ENCODE measurements at places on chromosomes 12 and 14.

GRCh38 chr12:107992870-107993451 is 136.1 kb upstream of the WSCD2 start:
- DNase-seq, result peak; percentile 48

DNA sequence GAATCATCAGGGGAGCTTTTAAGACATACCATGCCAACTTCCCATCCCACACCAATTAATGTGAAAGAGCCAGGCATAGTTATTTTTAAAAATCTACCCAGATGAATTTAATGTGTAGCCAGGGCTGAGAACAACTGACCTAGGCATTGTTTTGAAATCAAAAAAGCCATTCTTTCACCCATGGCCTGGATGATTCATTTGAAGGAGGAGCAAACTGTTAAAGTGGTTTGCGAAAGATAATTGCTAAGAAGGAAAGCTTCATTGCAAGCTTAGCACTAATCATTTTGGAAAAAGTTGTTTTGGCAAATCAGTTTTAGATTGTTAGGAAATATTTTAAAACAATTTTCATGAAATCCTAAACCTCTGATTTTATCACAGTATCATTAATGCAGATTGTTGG is 2.1 kb upstream of the GTSF1 start:
- no peak for DNase-seq

DNA sequence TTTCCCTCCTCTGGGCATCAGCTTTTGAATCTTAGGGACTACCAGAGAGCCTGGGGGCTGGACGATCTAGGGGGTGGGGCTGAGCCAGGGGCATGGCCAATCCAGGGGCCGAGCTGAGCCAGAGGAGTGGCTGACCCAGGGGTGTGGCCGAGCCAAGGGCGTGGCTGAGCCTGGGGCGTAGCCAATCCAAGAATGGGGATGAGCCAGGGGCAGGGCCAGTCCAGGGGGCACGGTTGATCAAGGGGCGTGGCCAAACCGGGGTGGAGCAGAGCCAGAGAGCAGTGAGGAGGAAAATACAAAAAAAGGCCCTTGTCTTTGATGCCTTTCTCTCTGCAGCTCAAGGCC is 219.3 kb upstream of the NOS1 start:
- peak; percentile 51 for DNase-seq

GRCh38 chr12:42759622-42760273 is 170.2 kb upstream of the PRICKLE1 start:
- no peak for DNase-seq

- DNase-seq, result no peak
Measured at GRCh38 chr12:87185367-87185766, 843.8 kb downstream of the C12orf50 start.

DNA sequence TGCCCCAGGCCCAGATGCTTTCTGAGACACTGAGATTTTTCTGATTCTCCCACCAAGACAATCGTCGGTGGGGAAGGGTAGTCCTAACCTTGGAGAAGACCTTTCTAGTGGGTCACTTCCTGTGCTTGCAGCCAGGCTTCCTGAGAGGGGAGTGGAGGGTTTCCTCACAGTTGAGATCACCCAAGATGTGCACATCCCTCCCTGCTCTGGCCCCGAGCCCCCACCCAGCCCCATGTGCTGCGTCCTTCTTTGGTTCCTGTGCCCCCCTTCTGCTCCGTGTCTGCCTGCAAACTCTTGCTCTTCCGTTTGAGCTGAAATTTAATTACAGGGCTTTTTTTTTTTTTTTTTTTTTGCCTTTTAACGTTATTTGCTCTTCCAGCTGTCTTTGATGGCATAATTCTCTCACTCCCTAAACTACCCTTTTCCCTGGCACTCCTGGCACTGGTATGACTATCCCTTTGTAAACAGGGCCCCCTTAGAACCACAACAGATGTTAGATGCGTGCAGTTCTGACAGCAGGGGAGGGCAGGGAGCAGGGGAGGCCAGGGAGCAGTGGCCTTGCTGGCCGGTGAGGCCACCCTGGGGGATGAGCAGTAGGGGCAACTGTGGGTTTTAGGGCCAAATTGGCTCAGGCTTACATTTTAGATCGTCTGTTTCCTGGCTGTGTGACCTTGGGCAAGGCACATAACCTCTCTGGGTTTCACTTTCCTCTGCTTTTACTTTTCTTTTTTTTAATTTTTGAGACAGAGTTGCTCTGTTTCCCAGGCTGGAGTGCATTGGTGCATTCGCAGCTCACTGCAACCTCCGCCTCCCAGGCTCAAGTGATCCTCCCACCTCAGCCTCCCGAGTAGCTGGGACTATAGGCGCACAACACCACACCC is 144.5 kb downstream of the PHETA1 start:
- DNase-seq, result no peak

DNA sequence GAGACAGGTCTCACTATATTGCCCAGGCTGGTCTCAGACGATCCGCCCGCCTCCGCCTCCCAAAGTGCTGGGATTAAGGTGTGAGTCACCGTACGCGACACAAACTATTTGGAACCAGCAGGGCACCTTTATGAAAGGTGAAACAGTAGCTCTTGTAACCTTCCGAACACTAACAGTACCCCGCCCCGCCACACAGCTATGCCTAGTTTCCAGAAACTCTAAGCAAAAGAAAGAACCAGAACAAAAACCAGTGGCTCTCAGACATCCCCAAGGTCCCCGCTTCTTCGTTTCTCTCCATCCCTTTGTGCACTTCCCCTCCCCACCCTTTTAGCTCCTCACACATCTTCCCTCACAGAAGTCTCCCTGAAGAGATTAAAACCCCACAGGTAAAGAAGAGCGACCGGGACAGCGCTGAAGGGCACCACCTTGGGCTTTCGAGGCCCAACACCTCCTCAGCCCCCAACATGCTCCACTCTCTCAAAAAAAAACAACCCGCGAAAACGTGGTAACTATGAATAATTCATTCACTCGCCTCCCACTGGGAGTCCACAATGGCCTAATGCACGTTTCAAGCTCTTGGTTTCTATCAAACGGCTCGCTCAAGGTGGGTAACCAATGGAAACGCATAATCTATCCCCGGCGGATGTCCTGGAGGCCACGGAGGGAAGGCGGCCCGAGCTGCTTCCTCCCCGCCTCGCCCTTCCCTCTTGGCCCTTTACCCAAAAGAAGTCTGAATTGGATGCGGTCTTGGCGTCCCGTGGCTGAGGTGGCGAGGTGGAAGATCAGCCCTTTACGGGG is 877 bp downstream of the BAG5 start:
- DNase-seq, result no peak

DNA sequence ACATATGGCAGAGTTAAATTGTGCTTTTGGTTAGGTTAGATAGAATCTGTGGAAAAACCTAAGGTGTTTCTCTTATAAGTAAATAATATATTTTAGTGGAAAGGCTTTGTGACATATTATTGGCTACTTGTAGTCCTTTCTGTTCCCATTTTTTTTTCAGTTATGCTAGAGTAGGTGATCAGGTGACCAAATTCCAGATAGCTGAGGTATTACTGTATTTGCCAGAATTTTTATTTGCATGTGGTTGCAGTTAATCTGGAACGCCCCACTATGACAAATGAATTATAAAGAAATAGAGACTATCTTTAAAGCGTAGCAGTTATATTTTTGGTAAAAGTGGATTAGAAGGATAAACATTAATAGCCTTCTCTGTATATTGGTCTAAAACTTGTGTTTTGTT is 52.0 kb downstream of the ARHGAP5 start:
- DNase-seq, result no peak

DNA sequence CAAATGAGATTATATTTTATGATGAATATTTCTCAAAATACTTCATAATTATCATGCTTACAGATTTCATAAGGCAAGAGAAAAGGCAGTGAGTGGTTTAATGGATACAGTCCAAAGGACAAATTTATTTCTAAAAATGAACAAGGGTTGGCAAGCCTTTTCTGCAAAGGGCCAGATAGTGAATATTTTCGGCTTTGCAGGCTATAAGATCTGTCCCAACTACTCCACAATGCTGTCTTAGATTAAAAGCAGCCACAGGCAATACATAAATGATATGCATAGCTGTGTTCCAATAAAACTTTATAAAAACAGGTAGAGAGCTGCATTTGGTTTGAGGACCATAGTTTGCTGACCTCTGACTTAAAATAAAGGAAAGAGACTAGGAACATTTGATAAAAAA is 42.9 kb upstream of the STK38L start:
- no peak for DNase-seq

GRCh38 chr14:29926228-29926627 is 1.4 kb downstream of the PRKD1 start:
- no peak for DNase-seq

DNA sequence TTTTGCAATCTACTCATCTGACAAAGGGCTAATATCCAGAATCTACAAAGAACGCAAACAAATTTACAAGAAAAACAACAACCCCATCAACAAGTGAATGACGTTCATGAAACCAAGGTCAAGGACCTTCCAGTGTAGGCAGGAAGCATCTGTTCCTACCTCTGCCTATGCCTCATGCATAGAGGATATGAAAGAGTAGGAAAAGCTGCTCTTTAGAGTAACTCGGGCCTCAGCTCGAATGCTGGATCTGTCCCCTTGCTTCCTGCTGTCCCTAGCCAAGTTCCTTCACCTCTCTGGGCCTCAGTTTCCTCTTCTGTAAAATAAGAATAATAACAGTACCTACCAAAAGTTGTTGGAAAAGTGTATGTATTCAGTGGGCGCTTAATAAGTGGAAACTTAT is 65.0 kb downstream of the FOXN4 start:
- no peak for DNase-seq

Measured in NCI-H187 (cell line).